ENCODE measurements at places on chromosomes 16 and 17.
A peak's percentile ranks its signal among the peaks of the same experiment; 100 is the strongest.

GRCh38 chr17:16434662-16435061 is 19.3 kb downstream of the TRPV2 start:
- DNase-seq: no peak

GRCh38 chr17:3034578-3034920 is 28.9 kb downstream of the OR1D5 start:
- no peak for DNase-seq

GRCh38 chr17:63365366-63366240 is 80.5 kb downstream of the CYB561 start:
- DNase-seq: no peak

DNA sequence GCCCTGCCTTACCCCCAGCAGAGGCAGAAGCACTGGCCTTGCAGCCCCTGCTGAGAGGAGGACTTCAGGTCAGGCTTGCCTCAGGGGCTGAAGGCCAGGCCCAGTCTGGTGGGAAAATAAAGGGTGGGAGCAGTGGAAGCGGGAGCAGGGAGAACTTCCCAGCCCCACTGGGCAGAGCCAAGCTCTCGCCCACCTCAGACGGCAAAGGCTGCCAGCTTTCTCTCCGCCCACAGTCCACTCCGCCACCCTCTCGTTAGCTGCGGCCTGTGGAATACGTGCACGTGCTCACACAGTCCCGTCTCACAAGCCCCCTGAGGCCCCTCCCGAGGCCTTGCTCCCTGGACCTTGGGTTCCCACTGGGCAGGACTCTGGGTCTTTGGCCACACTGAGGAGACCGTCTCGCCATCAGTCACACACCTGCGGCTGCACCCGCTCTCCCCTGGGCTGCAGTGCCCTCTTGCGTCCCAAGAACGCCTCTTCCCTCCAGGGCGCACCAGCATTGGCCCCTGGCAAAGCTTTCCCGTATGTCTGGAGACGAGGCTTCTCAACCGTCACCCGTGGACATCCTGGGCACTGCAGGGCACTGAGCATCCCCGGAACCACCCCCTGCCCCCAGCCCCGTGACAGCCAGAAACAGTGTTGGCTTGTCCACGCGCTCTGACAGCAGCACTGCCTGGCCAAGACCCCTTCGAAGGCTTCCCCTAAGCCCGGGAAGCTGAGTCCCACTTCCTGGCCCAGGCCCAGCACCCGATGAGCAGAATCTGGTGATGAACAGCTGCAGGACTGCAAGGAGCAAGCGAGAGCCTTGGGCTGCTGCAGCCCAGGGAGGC is 8.3 kb downstream of the MRPL28 start:
- peak; percentile 79 for DNase-seq

Data from NCI-H2171 treated with DMSO at 0.1 percent for 48 hours (cell line).